NCI-H1048 (cell line): ENCODE measurements at places on chromosomes 11 and 22.

- no peak for DNase-seq
These were observed 136.2 kb downstream of the CD44 start for GRCh38 chr11:35274909-35275785.

DNA sequence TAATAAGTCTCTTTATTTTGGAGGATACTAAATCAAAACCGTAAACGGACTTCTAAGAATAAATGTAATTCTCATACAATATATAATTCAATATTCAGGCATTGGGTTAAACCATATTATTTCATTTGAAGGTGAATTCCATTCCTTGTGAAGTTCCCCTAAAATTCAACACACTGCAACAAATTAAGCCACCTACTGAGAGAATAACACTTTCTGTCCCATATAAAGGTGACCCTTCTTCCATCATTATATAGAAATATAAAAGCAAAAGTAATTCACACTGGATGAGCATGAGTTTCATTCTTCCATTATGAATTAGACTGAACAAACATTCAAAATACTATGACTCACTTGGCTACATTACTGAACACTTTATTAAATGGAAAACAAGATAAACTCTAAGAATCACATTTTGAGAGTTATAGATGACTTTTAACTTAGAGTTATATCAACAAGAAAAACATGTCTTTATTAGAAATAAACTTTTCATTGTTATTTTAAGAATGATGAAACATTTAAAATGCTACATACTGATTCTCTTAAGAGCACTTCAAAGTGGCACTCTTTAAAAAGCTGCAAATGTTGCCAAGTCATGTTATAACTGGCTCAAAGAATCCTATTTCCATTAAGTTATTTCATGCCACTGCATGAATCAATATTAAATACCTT, 2.8 kb downstream of the SESN3 start:
- DNase-seq = no peak

GRCh38 chr11:79050786-79051185, 390.0 kb downstream of the TENM4 start:
- no peak for DNase-seq

DNA sequence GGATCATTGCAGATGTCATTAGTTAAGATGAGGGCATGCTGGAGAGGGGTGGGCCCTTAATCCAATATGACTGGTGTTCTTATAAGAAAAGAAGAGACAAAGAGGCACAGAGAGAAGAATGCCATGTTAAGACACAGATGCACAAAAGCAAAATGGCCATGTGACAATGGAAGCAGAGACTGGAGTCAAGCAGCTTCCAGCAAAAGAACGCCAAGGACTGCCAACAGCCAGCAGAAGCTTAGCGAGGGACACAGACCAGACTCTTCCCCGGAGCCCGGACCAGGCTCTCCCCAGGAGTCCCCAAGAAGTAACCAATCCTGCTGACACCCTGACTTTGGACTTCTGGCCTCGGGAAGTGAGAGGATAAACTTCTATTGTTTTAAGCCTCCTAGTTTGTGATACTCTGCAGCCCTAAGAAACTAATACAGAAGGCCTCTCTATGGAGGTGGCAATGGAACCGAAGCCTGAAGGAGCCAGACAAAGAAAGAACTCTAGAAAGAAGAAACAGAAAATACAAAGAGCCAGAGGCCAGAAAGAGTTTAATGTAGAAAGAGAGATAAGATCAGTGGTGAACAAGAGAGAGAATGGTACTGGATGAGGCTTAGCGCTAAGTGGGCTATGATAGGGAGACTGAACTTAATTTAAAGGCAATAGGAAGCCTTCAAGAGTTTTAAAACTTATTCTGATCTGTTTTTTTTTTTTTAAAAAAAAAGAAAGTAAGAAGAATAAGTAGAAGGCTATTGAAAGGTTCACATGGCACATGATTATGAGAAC, 27.7 kb downstream of the PRCP start:
- DNase-seq = no peak

- no peak for DNase-seq
These were observed 35.6 kb downstream of the SERPINH1 start for GRCh38 chr11:75597636-75598035.

GRCh38 chr11:108622341-108622740, 28.8 kb upstream of the EXPH5 start:
- no peak for DNase-seq

- DNase-seq = no peak
These were observed 66.9 kb downstream of the YAP1 start for GRCh38 chr11:102177126-102177525.

- DNase-seq = no peak
These were observed 279.8 kb downstream of the MIAT start for GRCh38 chr22:26937213-26937612.

- DNase-seq = no peak
These were observed 104.8 kb downstream of the ARHGAP42 start for GRCh38 chr11:100791860-100792259.

- DNase-seq = no peak
These were observed 2.0 kb downstream of the GTF2H1 start for GRCh38 chr11:18324381-18324780.

GRCh38 chr11:102929972-102930371, 25.6 kb downstream of the MMP13 start:
- no peak for DNase-seq

- DNase-seq = no peak
These were observed 25.2 kb upstream of the MICALL1 start for GRCh38 chr22:37880668-37881440.

DNA sequence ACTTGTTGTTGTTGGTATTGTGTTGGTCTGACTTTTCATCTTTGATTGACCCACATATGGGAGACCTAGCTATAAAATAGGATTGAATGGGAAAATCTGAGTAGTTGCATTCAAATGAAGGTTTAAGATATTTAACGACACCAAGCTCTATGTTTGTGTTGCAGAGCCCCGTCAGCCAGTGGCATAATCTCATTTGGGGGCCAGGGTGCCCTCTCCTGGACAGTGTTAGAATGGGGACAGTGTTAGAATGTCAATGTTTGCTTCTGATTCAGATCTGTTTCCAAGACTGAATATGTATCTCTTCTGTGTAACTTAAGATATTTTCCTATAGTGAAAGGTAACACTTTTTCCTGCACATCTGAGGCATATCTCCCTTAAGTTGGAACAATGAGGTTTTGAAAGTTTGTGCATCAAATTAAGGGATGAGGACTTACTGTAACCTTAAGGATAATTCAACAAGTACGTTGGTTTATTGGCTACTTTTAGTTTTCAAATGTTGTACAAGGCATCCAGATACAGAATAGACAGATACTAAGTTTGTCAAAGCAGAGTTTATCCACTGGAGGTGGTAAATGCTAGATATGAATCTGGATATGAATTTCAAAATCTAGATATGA, 5.3 kb upstream of the OR52M1 start:
- peak; percentile 16 for DNase-seq

- DNase-seq = no peak
These were observed 63.6 kb downstream of the MAPK1 start for GRCh38 chr22:21803811-21804249.

- no peak for DNase-seq
These were observed 3.3 kb downstream of the FTH1 start for GRCh38 chr11:61964058-61964665.

DNA sequence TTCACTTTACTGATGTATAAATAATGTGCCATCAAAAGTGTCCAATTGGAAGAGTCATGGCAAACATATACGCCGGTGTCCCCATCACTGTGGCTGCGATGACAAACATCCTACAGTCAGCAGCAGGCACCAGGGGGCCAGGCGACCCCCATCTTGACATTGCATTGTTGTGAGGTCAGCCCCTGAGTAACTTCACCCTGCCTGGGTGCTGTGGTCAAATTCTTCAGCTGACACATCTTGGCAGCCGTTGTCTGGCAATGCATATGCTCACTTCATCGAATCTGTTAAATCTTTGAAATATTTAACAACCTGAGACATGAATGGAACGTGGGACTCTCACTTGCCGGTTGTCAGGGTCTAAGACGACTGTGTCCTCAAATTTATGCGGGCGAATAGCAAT, 430.9 kb downstream of the BRD1 start:
- no peak for DNase-seq

DNA sequence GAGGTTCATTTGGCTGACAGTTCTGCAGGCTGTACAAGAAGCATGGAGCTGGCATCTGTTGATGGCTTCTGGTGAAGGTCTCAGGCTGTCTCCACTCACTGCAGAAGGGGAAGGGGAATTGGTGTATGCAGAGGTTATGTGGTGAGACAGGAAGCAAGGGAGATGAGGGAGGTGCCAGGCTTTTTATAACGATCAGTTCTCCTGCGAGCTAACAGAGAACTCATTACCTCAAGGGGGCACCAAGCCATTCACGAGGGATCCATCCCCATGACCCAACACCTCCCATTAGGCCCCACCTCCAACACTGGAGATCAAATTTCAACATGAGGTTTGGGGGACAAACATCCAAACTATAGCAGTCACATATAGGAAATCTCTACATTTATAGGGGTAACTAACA, 38.7 kb upstream of the E2F8 start:
- no peak for DNase-seq

DNA sequence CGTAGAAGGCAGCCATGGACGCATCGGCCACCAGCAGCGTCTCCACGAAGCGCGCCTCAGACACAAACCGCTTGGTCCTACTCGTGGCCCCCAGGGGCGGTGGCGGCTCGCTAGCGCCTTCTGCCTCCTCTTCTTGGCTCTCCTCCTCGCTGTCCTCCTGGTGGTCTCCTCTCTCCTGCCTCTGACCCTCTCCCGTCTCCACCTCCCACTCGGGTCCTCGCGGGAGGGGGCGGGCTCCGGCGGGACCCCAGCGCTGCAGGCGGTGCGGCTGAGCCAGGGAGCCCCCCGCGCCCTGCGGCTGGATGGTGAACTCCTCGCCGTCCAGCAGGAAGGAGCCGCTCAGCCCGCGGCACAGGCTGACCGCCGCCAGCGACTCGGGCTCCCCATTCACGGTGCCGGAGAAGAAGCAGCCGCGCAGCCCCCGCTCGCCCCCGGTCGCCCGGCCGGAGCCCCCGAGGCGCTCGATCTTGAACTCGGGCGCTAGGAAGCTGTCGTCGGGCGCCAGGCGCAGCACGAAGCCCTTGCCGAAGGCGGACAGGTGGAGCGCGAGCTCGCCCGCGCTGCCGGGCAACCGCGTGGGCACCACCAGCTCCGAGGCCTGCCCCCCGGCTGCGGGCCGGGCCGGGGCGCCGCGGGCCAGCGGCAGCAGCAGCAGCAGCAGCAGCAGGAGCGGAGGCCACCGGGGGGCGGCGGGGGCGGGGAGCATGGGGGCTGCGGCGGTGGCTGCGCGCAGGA, 661 bp downstream of the ADAMTS8 start:
- DNase-seq = no peak

DNA sequence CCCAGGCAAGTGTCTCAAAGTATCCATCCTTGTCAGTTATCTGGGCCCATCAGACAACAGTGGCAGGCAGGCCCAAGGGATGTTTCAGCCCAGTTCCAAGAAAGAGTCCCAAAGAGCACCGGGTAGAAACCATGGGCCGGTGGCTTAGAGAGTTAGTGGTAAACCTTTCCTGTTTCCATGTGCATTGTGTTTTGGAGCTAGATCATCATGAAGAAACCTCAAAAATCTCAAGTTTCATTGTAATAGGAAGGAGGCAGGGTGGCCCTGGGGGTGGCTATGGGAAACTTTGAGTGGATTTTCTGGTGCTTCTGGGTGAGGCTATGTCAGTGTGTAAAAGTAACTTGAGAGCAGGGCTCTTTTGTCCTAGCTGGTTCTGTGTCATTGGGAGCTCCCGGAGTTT, 68.1 kb downstream of the UBASH3B start:
- no peak for DNase-seq

DNA sequence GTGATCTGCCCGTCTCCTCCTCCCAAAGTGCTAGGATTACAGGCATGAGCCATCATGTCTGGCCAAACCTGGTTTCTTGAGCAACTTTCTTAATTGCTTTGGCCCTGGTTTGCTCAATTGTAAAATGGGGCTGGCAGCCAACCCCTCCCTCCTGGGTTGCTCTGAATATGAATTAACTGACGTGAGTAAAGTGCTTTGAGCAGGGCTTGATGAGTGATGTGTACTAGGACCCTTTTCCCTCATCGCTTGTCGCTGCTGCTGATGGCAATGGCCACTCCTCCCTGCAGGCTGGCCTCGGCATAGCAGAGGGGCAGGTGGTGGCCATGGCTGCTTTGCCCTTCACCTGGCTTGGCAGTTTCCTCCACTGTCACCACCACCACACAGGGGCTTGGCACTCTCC, 41.5 kb downstream of the RNF141 start:
- no peak for DNase-seq

GRCh38 chr11:76095891-76096290, 110.4 kb downstream of the WNT11 start:
- DNase-seq = no peak

GRCh38 chr11:17513853-17514252, 30.4 kb downstream of the USH1C start:
- no peak for DNase-seq

GRCh38 chr11:130448039-130448415, 418 bp upstream of the ADAMTS15 start:
- DNase-seq = no peak

- DNase-seq = no peak
These were observed 13.3 kb upstream of the SH3BP1 start for GRCh38 chr22:37626144-37626543.

- no peak for DNase-seq
These were observed 136.3 kb downstream of the TEAD1 start for GRCh38 chr11:12810568-12810894.

DNA sequence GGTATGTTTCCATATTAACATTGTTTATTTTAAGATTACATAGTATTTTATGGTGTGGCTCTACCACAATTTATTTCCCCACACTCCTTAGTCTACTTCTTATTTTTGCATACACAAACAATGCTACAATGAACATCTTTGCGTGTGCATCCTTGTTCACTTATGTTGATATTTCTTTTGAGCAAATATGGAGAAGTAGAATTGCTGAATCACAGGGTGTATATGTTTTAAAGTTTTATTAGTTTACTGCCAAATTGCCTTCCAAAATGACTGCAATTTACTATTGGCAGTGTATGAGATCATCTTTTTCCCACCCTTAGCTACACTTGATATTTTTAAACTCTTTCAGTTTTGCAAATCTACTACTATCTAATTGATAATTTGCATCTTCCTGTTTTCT, 38.7 kb upstream of the FAR1 start:
- no peak for DNase-seq

DNA sequence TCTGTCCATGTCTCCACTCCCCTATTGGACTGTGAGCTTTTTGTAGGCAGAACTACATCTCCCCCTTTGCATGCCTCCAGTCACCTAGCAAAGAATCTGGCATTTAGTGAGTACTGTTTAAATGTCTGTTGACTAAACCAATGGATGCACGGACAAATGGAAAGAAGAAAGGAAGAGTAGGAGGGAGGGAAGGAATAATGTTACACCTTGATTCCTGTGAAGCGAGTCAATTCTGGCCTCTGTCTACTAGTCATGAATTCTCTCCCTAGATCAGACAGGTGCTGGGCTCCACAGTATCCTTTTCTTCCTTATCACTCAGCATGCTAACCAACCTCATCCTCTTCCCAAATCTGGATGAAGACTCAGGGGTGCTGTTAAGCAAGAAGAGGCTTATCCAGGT, 33.6 kb downstream of the GALNT18 start:
- DNase-seq = no peak
